ENCODE measurements at places on chromosomes 7 and 10. TPM values are rescaled to one million over a fixed set of nuclear protein-coding genes. Genes with fewer than 3 reads are reported as not detected.

Gene INA
- total RNA-seq: not detected

Gene SORCS3
- not detected for total RNA-seq

Gene CYP3A4
- total RNA-seq: not detected

Gene GNAI1
- total RNA-seq: 30.7 TPM

Gene FXYD4
- not detected for total RNA-seq

Gene NODAL
- total RNA-seq: not detected

Gene SLC26A5
- total RNA-seq: not detected

Measured in GM23248 (cell line).